A549 treated with CpdA at 1 μM for 4 hours (cell line): ENCODE measurements at places on chromosomes 2 and 18. TPM values are rescaled to one million over a fixed set of nuclear protein-coding genes. Genes with fewer than 3 reads are reported as not detected.

The CCT4 gene
- 321 to 336 TPM (median 327 TPM) in 5 replicates for total RNA-seq

The IL1R2 gene
- 0.37 to 0.97 TPM (median 0.71 TPM) in 5 replicates for total RNA-seq

The WBP1 gene
- total RNA-seq = 51.5 to 88.6 TPM (median 83.1 TPM) in 5 replicates

The CMPK2 gene
- 0.67 to 1.1 TPM (median 0.79 TPM) in 5 replicates for total RNA-seq

The STPG4 gene
- total RNA-seq = 0.12 TPM in 1 of 5 replicates, not detected in the others

The INPP5D gene
- 0.49 to 1.1 TPM (median 0.75 TPM) in 5 replicates for total RNA-seq

The FSHR gene
- total RNA-seq = not detected in 5 replicates

The MYO3B gene
- not detected in 5 replicates for total RNA-seq

The KCNG2 gene
- not detected in 5 replicates for total RNA-seq

The PROC gene
- total RNA-seq = 1.8 to 4.4 TPM (median 3.7 TPM) in 5 replicates

The ANKMY1 gene
- 8.2 to 14.5 TPM (median 11.5 TPM) in 5 replicates for total RNA-seq

The CGREF1 gene
- total RNA-seq = 6.1 to 8.7 TPM (median 7.4 TPM) in 5 replicates

The ANKRD30BL gene
- not detected in 5 replicates for total RNA-seq

The IL36RN gene
- 0.03 to 0.07 TPM (median 0.06 TPM) in 4 of 5 replicates, not detected in the other for total RNA-seq

The SLC5A7 gene
- not detected in 5 replicates for total RNA-seq

The KRTCAP3 gene
- 0.37 to 1.5 TPM (median 0.70 TPM) in 5 replicates for total RNA-seq

The FBLN7 gene
- 0.42 to 0.51 TPM (median 0.45 TPM) in 5 replicates for total RNA-seq

The COL4A4 gene
- total RNA-seq = 0.68 to 1.7 TPM (median 1.4 TPM) in 5 replicates

The TMEM247 gene
- not detected in 5 replicates for total RNA-seq

The CROCC2 gene
- not detected in 5 replicates for total RNA-seq

The DQX1 gene
- total RNA-seq = 0.09 to 0.22 TPM (median 0.13 TPM) in 5 replicates

The DNPEP gene
- total RNA-seq = 52.1 to 66.4 TPM (median 56.1 TPM) in 5 replicates

The LYG2 gene
- total RNA-seq = not detected in 5 replicates

The RSAD2 gene
- 0.21 to 0.56 TPM (median 0.49 TPM) in 5 replicates for total RNA-seq

The ASAP2 gene
- total RNA-seq = 27.8 to 37.4 TPM (median 34.4 TPM) in 5 replicates

The ALKAL2 gene
- not detected in 5 replicates for total RNA-seq

The MYOM1 gene
- total RNA-seq = 0.11 to 0.26 TPM (median 0.16 TPM) in 5 replicates

The TUBA3E gene
- total RNA-seq = not detected in 5 replicates
